Activated B cell treated with CpG ODN at 0.5 μM for 24 hours (primary cell): ENCODE measurements at places on chromosomes 6 and 20.

DNA sequence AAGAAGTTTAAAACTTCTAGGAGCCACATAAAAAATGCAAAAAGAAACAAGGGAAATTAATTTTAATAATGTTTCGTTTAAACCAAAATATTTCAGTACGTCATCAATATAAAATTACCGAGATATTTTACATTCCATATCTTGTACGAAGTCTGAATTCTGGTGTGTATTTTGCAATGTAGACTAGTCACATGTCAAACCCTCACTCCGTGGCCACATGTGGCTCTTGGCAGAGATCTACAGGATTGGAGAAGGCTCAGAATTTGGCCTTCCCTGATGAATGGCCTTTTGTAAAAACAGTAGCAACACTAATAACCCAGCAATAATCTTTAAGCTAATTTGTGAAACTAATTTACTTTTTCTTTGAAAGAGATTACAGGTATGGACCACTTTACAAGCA lies 217.1 kb downstream of the PRL start:
- DNase-seq, result no peak

GRCh38 chr6:30725713-30726505 lies 5.8 kb downstream of the TUBB start:
- no peak for DNase-seq

DNA sequence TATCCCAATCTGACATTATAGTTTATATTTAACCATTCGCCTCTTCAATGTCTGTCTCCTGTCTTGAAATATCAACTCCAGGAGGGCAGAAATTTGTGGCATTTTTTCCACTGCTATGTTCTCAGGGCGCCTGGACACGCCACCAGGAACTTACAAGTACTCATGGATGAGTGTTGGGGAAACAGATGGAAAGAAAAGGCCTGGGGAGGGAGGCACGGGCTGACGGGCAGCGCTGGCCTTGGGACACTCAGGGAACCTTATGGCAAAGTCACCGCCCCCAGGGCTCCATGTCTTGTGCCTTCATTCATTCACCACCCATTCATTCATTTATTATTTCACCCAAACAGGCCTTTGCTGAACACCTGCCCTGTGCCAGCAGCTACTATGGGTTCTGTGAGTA lies 222.9 kb downstream of the PREX1 start:
- DNase-seq, result no peak

DNA sequence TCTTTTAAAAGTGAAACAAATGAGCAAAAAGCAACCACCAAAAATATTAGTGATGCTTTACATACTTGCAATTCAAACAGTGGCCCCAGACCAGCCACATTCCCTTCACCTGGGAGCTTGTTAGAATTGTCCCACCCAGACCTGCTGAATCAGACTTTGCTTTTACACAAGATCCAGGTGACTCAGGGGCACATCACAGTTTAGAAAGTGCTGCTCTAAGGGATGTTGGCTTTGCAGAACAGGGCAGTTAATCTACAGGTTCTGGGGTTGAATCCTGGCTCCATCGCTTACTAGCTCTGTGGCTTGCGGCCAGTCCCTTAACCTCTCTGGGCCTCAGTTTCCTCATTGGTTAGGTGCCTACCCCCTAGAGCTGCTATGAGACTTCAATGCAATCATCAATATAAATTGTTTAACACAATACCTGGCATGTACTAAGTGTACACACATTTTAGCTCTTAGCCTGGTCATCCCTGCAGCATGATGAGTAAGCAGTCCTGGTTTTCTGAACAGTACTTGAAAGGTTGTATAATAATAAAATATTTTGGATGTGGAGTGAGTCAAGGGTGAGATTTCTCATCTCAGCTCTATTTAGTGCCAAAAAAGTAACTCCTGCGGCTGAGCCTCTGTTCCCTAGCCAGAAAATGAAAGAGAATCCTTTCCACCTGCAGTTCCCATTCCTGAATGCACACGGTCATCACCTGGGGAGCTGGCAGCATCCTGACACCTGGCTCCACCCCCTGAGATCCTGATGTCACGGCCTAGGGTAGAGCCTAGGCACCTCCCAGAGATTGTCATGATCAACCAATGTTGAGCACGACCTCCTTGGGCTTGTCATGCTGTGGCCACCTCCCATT lies 162.7 kb downstream of the ANKRD60 start:
- DNase-seq, result no peak

DNA sequence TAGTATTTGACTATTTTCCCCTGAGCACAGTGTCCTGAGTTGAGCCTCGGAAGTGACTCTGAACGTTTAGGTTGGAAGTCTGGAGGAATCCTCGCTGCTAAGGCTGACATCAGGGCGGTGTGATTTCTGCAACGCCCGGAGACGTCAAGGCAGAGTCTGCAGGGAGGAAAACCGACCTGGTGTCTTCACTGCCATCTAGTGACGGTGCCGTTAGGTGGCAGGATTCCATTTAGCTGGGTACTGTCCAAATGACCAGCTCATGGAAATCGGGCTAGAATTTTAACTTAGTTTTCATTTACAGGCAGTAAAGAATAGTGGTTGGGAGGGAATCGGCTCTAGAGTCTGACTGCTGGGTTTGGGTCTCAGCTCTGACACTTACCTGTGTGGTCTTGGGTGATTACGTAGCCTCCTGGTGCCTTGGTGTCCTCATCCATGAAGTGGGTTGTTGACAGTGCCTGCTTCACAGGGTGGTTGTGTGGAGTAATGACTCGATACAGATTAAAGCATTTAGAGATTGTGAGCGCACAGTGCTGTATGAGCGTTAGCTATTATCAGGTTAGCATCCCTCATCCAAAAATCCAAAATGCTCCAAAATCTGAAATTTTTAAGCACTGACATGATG lies 35.0 kb downstream of the FOXF2 start:
- DNase-seq, result no peak

GRCh38 chr20:4089756-4090487 lies 74.6 kb upstream of the RNF24 start:
- DNase-seq, result no peak

- DNase-seq, result no peak
These were observed 11.0 kb downstream of the SULF2 start for GRCh38 chr20:47774131-47774777.

GRCh38 chr6:15952231-15953151 lies 176.4 kb upstream of the MYLIP start:
- DNase-seq, result no peak

DNA sequence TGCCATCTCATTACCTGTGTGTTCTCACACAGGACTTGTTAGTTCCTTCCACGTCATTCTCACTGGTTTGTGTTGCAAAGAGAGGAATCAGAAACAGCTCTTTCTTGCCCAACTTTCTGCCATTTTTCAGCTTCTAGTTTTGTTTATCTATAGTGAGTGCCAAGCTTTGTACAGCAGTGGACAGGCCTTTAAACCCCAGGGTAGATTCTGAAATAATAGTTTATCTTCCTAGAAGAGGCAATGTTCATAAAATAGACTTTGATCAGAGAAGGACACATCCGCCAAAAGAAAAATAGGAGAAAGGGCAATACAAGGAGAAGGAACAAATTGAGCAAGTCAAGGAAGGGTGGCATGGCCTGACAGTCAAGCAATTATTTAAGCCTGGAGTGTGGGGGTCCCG lies 17.7 kb upstream of the TMEM30A start:
- DNase-seq, result no peak

DNA sequence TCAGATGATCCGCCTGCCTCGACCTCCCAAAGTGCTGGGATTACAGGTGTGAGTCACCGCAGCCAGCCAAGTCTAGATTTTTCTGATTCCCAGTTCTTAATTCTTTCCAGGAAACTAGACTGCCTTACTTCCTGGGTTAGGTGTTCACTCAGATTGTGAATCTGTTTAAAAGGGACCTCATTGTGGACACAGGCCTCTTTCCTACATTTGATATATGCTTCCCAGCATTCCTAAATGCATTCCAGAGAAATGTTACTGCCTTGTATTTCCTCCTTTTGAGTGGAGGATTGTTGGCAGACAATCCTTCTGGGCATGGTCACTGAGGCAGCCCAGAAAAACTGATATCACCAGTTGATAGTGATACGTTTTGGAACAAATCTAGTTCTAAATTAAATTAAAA lies 15.7 kb downstream of the TMEM181 start:
- DNase-seq, result no peak

DNA sequence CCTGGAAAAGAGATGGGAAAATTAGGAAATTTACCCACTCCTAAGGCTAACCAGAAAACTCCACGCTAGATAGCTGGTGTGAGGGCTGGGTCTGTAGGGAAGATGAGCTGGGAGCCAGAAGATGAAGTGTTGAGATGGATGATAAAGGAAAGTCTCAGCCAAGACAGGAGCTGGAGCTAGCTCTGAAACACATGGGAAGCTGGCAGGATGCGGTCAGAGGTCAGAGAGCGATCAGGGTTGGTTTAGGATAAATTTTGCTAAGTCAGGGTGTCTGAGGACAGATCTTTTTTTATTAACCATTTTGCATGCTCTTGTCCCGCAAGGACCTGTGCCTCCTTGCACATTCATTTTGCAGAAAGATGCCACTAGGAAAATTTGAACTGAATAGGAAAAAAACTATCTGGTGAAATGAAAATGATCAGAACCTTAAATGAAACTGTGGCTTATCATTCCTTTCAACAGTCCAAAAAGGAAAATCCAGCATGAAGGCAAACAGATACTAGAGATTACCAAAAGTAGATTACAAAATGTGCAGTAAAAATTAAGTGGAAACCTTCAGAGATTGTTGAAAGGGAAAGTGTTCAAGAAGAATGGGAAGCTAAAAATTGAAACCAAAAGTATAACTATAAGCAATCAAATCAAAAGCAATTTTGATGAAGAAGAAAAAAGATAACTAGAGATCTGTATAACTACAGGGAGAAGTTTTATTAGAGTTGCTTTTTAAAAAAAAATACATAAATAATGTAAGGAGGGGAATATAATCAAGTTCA lies 10.7 kb upstream of the EDN1 start:
- no peak for DNase-seq

- DNase-seq, result no peak
These were observed 11.0 kb upstream of the COL10A1 start for GRCh38 chr6:116136933-116137340.

DNA sequence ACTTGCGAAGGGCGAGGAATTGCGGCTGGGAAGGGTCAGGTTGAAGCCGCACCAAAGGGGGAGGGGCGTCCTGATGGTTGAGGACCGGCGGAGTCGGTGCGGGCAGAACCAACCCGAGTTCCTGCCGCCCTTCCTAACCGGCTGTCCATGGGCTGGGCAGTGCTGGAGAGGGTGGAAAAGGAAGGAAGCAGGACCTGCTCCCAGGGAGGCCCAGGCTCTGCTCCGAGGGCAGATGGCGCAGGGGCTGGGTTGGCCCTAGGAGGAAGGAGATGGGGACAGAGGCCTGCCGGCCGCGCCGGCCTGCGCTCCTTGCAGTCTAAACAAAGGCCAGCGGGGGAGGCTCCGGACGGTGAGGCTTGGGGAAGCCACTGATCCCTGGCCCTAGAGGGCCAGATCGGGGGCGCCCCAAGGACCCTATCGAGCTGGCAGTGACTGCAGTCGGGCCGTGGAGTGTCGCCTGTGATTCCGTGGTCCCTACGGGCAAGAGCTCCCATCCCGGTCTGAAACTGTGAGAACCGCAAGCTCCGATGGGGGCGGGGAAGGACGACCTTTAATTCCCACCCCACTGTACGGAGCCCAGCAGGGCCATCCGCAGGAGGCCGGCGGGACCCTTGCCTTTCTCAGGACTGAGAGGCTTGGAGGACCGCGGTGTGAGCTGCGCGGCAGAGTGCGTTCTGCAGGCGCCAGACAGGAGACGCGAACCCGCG lies 39.4 kb downstream of the YTHDF1 start:
- DNase-seq, result no peak

DNA sequence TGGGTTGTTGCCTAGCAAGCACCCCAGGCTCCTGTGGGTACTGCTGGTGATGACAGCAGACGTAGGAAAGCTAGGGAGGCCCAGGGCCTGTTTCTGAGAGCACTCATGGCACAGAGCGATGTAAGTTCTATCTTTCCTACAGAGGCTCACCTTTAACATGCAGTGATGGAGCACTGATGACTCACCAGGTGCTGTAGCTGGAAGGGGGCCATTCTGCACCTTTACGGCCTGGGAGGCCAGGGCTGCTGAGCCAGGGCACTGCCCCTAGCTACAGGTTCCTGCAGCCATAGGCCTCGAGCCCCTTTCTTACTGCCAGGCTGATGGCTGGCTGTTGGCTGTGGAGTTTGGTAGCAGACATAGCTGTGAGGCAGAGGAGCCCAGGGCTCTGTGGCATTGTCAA lies 31.1 kb upstream of the GPR6 start:
- no peak for DNase-seq

DNA sequence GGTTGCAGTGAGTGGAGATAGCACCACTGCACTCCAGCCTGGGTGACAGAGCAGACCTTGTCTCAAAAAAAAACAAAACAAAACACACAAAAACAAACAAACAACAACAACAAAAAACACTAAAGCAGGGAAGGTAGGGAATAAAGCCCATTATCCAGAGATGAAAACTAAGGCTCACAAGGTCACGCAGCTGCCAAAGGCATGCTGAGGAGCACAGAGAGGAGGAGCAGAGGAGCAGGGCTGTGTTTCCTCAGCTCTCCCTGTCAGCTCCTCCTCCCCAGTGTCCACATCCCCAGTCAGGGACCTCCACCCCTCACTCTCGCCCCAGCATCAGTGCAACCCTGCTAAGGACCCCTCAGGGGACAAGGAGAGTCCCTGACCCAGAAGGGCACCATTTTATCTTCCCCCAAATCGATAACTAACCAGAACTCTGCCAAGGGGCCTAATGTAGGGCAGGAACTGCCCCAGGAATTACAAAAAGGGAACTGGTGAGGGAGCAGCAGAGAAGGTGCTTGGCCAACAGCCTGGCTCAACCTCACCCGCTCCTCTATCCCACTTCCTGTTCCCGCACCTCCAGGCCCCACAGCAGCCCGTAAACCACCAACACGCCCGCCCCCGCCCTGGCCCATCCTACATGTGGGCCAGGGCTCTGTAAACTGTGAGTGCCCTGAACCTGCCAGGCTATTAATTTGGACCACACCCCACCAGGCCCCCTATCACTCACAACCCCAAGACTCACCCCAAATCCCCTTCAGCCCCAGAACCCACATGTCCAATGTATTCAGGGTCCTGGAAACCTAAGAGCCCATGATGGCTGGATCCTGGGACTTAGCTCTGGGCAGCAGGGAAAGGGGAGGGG lies 9.0 kb downstream of the TEAD3 start:
- DNase-seq, result no peak

DNA sequence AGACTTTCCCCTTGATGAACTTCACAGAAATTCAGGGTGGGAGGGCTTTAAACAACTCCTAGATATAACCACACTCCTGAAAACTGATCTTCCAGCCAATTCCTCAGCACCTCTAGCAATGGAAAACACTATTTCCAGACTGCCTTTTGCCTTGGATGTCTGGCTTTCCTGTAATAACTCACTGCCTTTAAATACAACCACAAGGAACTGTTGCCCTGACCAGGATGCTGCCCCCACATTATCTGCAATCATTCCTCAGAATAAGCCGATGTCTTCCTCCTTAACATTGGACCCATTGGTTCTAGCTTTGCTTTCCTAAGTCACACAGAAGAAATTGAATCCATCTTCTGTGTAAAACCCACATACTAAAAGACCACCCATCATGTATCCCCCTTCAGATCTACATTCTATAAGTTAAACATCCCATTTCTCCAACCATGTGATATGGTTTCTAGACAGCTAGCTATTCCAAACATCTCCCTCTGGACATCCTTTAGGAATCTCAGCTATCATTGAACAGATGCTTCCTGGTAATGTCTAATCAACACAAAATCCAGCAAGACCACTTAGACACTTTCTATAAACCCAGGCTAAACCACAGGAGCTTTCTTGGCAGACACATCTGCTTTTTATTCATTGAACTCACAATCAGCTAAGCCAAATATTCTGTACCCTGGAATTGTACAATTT lies 95.9 kb upstream of the KCNQ5 start:
- DNase-seq, result no peak
